ENCODE measurements at places on chromosomes 11 and 22.

DNA sequence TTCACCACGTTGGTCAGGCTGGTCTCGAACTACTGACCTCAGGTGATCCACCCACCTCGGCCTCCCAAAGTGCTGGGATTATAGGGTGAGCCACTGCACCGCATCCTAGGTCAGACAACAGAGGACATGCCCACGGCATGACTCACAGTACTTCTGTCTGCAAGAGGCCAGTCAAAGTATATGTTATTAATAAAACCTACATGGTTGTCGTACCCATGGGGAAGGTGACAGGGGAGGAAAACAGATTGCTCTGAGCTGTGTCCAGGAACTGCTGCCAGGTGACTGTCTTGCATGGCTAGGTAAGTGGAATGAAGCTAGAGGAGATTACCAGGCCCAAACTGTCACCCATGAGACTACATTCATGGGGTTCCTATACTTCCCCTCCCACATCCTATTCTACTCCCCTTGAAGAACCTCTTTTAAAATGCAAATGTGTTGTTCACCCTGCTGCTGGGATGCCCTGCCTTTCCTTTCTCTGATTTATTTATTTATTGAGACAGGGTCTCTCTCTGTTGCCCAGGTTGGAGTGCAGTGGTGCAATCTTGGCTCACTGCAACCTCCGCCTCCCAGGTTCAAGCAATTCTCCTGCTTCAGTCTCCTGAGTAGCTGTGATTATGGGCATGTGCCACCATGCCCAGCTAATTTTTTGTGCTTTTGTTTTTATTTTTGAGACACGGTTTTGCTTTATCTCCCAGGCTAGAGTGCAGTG, 2.0 kb upstream of the NLRX1 start:
- DNase-seq: no peak

- no peak for DNase-seq
Measured at GRCh38 chr11:6417907-6418556, 862 bp downstream of the APBB1 start.

GRCh38 chr11:14342906-14343305, 16.1 kb downstream of the RRAS2 start:
- DNase-seq: no peak

DNA sequence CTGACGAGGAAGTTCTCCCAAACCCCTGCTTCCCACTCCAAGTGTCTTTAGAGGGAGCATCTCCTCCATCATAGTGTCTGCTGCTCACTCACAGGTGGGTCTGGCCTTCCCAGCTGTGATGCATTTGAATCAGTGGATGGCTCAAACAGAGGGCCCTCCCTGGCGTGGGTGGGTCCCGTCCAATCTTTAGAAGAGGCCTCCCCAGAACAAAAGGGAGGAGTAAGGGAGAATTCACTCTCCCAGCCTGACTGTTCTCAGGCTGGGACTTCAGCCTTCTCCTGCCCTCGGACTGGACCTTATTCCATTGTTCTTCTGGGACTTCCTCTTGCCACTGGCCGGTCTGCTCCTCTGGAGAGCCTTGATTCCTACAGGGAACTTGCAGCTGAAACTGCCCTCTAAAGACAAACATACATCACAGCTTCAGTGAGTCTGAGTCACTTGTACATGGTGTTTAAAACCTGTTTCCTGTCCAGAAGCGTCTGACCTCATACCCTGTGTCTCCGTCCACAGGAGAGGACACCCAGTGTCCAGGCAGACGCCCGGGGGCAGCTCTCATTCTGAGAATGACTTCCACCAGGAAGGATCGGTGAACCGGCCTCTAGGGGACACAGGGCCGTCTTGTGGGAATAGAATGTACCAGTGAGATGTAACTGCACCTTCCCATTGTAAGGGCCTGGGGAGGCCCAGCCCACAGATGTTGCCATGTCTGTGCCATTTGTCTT, 234.7 kb downstream of the BRD1 start:
- no peak for DNase-seq

GRCh38 chr11:70725278-70725677, 326.9 kb downstream of the CTTN start:
- DNase-seq: no peak
